ENCODE measurements at places on chromosomes 13 and 19.

DNA sequence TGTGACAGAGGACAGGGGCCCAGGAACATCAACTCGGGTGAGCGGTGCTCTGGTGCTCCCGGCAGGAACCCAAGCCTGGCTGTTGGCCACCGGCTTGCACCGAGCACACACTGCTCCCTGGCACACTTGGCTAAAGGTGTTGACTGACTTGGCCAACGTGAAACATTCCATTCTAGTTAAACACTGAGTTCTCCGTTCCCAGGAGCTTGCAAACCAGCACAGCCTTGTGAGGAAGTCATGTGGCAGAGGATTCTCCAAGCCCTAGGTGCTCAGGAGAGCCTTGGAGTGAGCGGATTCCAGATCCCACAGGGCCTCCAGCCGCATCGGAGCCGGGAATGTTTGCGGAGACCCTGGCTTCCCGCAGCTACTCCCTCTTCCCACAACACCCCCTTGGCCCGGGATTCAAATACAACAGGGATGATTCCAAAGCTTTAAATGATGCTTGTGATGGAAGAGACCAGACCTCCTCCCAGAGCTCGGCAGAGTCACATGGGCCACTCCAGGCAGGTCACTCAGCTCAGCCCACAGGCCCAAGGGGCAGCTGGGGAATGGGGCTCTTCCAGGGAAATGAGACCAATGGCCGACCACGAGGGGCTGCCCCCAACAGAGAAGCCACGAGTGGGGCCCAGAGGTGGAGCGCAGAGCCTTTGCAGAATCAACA lies 2.9 kb downstream of the C13orf46 start:
- DNase-seq: no peak

DNA sequence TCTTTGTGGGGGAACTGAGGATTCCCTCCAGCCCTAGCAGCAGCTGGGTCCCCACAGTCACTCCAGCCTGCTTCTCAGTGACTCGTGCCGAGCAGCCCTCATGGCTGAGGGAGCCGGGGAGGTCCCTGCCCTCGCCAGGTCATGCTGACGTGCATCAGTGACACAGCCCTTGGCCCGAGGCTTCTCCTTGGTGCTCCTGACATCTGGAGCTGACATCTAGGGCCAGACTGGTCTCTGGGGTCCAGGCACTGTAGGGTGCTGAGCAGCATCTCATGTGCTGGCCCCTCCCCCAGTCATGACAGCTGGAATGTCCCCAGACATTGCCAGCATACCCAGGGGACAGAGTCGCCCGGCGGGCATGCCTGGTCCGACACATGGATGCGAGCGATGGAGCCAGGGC lies 14.4 kb downstream of the COMP start:
- no peak for DNase-seq

DNA sequence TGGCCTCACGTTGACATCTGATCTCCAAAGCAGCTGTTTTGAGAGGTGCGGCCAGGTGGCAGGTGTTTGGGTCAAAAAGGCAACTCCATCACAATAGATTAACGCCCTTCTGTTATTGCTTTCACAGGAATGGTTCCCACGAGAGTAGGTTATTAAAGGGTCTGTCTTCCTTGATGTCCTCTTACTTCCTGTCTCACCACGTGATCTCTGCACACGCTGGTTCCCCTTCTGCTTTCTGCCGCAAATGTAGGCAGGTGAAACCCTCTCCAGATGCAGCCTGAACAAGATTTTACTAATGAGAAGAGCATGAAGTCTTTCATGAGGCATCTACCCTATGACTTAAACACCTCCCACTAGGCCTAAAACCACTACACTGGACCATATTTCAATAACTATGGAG lies 22.8 kb upstream of the ZNF564 start:
- DNase-seq: peak; percentile 39

- no peak for DNase-seq
These were observed 77.7 kb downstream of the RYR1 start for GRCh38 chr19:38511074-38511708.

DNA sequence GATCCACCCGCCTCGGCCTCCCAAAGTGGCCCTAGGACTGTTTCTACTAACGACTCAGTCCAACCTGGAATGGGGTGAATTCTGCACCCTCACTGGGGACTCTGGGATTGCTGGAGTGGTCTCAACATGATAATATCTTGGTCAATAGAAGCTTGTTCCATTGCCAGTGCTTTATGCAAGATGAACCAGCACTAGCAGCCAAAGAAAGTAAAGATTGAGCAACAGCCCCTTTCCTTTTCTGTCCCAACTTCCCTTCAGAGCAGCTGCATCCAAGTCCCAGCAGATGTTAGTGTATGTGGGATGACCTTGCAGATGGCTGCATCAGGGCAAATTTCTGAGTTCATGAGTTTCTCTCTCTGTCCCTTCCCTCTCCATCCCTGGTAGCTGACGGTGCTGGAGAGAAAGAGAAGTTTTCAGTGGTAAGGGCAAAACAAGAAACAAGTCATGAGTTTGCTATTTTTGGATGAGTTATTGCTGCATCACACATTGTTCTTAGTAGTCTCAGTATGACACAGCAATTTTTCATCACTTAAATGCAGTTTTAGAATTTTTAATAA lies 183.6 kb upstream of the EDNRB start:
- no peak for DNase-seq

- DNase-seq: no peak
These were observed 21.9 kb downstream of the ZNF763 start for GRCh38 chr19:11986754-11987153.

GRCh38 chr19:15216363-15216762 lies 15.6 kb upstream of the NOTCH3 start:
- no peak for DNase-seq

GRCh38 chr19:13240312-13241022 lies 90.3 kb downstream of the IER2 start:
- DNase-seq: no peak

DNA sequence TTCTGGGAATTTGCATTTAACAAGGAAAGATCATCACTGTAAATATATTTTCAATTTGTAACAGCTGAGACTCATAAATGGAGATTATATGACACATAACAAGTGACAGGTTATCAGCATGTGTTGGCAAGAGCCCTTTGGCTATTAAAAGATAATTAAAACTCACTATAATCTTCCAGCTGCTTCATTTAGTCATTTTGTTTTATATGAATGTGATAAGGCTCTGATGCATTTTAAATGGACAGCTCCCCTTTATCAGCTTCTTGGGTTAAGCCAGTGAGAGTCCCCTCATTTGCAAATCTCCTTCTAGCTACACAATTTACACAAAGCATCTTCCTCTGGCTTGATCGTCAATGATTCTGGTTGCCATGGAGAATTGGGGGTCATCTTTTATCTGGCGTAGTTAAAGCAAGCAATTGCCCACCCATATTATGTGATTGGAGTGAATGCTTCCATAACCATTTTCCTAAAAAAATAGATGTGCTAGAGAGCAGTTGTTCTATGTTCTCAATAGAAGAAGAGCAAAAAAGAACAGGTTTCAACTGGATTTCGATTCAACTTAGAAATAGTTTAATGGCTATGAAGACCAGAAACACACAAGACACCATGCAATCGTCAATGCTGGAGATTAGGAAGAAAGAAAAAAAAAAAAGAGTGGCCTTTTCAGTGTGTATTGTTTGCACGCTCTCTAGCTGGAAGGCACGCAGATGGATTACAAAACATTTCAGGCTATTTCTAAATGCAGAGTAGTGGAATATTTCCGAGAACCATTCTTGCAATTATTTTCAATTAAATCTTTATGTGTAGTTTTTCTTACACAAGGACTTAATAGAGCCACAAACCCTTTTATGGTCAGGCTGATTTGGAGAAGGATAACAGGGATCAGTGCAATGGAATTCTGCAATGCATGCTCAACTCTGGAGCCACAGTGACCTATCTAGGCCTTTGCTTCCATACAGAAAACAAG lies 27.4 kb downstream of the STARD13 start:
- no peak for DNase-seq

DNA sequence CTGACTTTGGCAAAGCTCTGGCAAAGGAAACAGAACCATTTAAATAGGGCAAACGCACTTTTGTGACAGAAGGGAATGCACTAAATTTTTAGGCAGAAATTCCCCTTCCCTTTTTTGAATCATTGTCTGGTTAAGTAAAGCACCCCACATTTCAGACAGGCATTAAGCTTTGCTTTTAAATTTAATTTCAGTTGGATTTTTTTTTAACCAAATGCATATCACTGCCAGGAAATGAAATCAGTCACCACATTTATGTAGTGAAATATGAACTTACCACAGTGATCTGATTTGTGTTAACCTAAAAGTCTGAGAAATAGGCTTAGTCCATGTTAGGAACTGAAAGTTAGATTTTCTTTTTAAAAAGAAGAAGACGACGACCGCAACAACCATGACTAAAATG lies 10.8 kb downstream of the GPR183 start:
- DNase-seq: no peak

DNA sequence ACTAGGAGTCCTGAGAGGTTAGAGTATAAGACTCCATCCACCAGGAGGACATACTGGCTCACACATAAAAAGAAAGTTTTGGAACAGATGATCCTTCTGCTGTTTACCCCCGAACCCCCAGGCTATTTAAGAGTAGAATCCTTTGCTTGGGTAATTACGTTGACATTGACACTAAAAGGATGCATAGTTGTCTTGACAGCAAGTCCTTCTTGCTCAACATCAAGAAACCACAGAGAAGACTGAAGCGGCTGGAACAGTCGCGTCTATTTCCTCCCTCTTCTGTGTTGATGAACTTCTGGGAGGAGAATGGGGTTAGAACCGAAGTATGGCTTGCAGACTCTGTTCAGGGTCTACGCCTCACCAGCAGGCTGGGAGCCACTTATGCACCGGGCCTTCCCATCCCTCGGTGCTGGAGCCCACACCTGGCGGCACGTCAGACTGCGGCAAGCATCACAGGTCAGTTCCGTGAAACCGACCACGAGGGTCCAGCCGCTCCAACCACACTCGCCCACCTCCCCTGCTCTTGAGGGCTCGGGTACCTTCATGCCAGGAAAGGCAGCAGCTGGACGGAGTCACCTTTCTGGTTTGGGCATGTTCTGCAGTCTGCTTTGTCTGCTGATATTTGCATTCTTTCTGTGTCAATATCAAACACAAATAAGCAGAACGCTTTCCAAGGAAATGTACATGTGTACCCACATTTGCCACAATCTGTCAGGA lies 42.4 kb upstream of the RANBP3 start:
- DNase-seq: no peak

DNA sequence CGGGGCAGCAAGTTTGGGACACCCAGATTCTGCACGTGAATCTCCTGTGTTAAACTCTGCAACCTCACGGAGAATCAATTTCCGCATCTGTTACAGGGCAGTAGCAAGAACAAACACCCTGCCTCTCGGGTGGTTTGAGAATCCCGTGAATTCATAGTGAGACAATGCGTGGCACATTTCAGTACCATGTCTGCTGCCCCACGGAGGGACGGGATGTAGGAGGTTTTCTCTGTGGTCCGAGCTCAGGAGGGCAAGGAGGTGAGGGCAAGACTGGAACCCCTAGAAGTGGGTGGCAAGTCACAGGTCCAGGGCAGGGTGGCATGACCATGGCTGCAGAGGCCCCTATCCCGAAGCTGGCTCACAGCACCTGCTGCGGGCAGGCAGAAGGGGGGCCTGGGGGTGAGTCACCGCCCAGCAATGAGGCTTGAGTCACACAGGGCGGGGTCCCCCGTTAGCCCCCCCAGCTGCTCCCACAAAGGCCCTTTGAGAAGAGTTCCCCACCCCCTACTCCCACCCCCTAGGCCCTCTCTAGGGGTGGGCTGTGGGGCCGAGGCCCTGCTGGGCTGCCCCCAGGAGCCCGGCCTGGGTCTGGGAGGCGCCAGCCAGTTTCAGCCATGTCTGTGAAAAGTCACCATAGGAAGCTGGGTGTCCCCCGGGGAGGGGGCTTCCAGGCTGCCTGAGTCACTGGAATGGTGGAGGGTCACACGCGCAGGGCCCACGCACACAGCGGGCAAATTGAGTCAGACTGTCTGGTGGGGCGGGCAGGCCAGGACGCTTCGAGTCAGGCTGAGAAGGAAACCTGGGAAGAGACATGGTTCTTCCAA lies 25.8 kb upstream of the NANOS3 start:
- DNase-seq: peak; percentile 81

GRCh38 chr19:35204799-35205732 lies 23.5 kb downstream of the FAM187B start:
- DNase-seq: peak; percentile 65

GRCh38 chr19:39407410-39407659 lies 688 bp downstream of the ZFP36 start:
- no peak for DNase-seq

DNA sequence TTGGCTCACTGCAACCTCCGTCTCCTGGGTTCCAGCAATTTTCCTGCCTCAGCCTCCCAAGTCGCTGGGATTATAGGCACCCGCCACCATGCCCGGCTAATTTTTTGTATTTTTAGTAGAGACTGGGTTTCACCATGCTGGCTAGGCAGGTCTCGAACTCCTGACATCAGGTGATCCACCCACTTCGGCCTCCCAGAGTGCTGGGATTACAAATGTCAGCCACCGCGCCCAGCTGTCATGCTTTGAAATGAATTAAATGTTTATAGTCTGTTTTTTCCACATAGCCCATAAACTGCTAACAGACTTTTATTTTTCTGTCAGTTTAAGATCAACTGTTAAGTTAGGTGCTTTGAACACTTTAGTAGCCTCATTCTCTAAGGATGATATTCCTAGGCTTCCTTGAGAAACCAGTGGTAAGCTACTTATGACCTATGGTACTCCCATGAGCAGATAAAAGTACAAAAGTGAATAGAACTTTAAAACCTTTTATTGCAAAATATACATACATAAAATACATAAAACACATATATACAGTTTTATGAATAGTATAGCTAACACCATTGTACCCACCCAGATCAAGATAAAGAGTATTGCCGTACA lies 13.6 kb downstream of the TPP2 start:
- DNase-seq: no peak

- DNase-seq: no peak
These were observed at the start of gene HRC for GRCh38 chr19:49155005-49155819. TSS of gene HRC (minus strand) at chr19:49155396. CDS start at chr19:49155237, 159 bp downstream.

- peak; percentile 64 for DNase-seq
These were observed 60.8 kb downstream of the AP1M1 start for GRCh38 chr19:16258440-16258903.

GRCh38 chr13:100128373-100128772 lies 39.5 kb downstream of the PCCA start:
- DNase-seq: no peak

- DNase-seq: no peak
These were observed 1576.9 kb upstream of the SPRY2 start for GRCh38 chr13:81917810-81918209.

GRCh38 chr13:35723053-35723461 lies 246.6 kb upstream of the MAB21L1 start:
- DNase-seq: no peak

DNA sequence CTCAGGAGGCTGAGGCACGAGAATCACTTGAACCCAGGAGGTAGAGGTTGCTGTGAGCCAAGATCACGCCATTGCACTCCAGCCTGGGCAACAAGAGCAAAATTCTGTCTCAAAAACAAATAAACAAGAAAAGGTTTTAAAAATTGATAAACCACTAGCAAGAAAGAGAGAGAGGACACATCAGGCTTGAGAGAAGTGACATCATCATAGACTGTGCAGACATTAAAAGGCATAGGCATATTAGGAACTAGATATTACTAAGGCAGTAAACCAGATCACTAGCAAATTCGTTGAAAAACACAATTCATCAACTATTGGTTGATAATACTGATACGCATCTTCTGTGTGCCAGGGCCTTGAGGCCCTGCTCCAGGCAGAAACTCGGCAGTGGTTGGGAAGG lies 7.7 kb downstream of the A1BG start:
- no peak for DNase-seq
